Left colon (tissue), 2 donors: ENCODE measurements at places on chromosomes 11 and 22. TPM values are rescaled to one million over a fixed set of nuclear protein-coding genes. Genes with fewer than 3 reads are reported as not detected.

- no peak for DNase-seq
Observed at GRCh38 chr11:134915212-134915611, 503.2 kb upstream of the B3GAT1 start.

DNA sequence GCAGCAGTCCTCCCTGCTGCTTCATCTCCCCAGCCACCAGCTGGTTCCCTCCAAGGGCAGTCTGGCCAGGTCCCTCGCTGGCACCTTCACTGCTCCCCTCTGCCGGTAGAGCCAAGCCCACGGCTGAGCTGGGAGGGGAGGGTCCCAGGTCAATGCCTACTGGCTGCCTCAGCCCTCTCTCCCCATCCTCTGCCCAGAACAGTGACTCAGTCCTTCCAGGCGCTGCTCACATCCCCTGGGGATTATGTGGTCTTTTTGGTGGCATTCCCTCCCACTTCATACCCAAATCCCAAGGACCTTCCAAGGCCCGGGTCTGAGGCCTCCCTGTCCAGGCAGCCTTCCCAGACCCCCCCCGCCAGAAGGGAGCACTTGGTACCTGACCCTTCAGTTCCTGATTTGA is 44.9 kb downstream of the WNT7B start:
- no peak for DNase-seq

GRCh38 chr11:21410513-21410912 is 741.1 kb downstream of the NELL1 start:
- DNase-seq = no peak

GRCh38 chr11:67027943-67028542 is 5.1 kb downstream of the SYT12 start:
- DNase-seq = no peak

GRCh38 chr11:41403458-41403857 is 56.0 kb downstream of the LRRC4C start:
- no peak for DNase-seq

- peak; percentile 78 for DNase-seq
Observed at GRCh38 chr11:31958076-31958735, 132.7 kb upstream of the RCN1 start.

DNA sequence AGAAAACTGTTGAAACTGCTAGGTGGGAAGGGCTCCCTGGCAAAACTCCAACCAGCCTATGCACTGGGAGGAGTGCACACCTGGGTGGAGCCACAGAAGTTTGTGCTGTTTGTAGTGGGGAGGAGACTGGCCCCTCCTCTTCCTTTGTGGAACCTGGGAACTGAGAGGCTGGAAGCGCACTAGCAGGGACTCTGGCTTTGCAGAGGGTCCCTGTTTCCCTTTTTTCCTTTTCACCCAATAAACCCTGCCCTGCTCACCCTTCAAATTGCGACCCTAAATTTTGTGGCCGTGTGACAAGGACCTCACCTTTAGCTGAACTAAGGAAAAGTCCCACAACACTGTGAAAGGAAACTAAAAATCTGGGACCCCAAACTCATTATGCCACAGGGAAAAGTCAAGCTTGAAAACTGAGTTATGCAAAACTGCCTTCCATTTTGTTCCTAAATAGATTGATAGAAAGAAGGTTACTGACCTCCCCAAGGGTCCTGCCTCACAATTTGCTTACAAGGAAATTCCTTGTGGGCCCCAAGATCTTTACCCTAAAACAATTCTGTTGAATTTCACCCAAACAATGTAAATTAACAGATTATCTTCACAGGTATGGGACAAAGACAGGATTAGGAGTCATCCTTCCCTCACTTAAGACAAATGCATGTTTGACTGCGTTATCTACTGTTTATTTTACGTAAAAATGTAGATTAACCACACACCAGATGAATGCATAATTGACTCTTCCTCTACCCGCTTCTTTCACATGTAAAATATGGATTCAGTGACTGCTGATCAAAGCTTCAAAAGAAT is 81.0 kb downstream of the SLC36A4 start:
- peak; percentile 88 for DNase-seq

DNA sequence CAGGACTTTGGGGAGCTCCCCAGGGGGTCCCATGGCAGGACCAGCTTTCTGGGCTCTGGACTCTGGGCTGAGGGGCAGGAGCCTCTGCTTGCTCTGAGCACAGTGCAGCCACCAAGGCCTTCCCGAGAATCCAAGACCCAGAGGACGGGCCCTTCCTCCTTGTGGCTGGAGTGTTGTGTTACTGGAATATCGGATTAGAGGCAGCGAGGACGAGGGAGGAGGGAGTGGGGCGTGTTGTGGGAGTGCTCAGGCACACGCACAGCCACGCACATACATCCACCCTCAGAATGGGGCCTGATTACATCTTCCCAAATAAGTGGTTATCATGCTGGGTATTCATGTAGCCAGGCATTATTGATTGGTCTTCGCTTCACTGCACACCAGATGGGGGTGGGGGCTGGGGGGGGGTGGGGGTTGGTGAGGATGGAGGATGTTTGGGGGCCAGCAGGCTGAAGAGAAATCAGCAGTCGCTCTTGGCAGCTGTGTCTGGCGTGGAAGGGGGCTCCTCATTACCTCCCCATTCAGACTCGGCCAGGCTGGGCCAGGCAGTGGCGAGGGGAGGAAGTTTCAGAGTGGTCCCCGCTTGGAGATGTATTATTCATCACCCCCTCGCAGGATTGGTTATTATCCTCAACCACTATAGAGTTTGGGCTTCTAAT is 120.9 kb downstream of the ST3GAL4 start:
- no peak for DNase-seq

- DNase-seq = no peak
Observed at GRCh38 chr11:74634537-74634936, 42.2 kb downstream of the POLD3 start.

- no peak for DNase-seq
Observed at GRCh38 chr22:47564651-47565434, 802.4 kb downstream of the TBC1D22A start.

GRCh38 chr11:62017878-62018655 is 50.6 kb upstream of the FTH1 start:
- DNase-seq = no peak

DNA sequence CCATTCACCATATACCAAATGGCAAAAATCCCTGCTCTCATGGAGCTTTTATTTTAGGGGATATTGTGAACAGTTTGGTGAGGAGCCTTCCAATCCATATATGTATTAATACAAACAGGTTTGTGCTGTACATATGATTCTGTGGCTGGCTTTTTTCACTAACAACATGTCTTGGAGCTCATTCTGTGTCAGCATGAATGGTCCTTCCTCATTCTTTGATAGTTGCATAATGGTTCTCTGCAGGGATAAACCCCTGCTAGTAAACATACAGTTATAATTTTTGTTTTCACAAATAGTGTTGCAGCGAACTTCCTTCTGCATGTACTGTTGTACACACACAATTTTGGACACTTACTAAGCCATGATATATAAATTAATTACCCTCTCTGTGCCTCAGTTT is 8.3 kb downstream of the PRR5L start:
- no peak for DNase-seq

DNA sequence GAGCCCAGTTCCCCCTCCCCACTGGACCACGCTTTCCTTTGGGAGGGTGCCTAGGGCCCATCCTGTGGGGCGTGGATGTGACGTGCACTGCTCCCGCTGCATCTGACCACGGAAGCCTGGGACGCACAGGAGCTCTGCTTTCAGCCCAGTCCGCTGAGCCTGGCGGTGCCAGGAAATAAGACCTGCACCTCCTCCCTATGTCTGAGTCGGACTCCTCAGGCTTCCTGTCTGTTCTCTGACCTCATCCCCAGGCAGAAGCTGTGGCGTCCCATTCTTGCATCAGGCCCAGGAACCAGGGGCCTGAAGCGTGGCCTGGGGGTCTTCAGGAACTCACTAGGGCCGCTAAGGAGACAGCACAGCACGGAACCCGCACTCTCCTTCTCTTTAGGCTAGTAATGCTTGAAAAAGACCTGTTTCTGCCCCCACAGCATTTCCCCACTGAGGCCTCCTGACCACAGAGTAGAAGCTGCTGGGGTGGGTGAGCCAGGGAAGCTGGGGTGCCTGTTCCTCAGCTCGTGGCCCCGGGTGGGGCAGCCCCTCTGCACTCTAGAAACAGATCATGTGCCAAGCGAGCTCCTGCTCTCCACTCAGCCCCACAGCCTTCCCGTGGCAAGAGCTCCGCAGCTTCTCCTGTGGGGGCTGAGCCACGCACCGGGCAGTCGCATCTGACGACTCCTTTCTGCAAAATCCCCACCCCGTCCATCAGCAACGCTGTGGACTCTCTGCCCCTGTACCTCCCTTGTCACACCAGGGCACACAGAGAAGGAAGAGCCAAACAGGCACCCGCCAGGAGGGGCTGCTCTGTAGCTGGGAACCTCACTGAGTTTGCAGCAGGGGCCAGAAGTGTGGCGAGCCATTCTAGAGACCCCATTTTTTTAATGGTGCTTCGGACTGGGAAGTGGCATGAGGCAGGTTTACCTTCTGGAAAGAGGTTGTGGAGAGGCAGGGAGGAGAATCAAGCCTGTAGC is 22.6 kb downstream of the MOV10L1 start:
- no peak for DNase-seq

DNA sequence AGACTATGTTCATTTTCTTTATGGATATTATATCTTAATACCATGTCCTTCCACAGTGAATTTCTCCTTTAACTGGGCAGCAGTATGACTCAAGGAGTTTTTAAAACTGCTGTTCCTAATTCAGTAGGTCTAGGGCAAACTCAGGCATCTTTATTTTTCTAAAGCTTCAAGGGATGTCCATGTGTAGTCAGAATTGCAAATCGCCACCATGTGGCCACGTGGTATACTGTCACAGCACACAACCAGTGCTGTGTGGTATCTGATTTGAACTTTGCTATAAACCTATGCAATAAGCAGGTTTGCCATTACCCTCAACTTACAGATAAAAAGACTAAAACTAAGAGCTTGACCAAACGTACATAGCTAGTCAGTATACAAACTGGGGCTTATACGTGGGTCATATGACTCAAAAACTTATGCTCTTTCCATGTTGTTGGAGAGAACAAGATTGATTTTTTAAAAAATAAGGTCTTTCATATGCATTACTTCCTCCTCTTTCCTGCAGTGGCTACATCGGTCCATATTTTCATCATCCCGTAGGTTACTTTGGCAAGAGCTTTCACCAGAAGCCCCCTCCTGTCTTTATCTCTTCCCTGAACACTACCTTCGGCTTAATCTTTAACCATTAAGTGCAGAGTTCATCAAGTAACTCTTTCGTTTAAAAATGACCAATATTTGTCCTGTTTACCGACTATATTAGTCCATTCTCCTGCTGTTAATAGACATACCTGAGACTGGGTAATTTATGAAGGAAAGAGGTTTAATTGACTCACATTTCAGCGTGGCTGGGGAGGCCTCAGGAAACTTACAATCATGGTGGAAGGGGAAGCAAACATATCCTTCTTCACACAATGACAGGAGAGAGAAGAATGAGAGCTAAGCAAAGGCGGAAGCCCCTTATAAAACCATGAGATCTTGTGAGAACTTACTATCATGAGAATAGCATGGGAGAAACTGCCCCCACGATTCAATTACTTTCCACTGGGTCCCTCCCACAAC is 8.0 kb upstream of the HTATIP2 start:
- DNase-seq = peak; percentile 33

DNA sequence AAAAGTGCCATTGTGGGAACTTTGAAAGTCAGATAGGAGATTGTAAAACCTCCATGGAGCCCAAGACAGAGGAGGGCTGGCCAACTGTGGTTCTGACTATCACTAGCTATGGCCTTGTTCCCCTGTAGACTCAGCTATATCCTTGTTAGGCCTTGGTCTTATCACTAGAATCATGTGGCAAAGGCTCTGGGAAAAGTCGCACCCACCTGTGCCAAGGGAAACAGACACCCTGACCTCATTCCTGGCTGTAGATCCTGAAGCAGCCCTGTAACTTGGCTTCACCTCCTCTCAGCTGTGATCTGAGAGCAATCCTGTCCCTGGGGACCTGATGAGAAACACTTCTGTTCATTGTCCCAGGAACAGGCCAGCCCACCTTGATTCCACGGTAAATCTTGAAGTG is 566.2 kb downstream of the TMEM135 start:
- no peak for DNase-seq

DNA sequence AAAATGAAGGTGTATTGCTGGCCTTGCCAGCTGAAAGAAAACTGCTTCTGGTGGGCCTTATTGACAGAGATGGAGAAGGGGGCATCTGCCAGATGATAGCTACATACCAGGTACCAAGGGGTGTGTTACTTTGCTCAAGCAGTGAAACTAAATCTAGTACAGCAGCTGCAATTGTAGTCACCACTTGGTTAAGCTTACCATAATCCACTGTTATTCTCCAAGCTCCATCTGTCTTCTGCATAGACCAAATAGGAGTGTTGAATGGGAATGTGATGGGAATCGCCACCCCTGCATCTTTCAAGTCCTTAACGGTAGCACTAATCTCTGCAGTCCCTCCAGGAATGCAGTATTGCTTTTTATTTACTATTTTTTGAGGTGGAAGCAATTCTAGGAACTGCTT is 45.8 kb upstream of the LIN7C start:
- no peak for DNase-seq

DNA sequence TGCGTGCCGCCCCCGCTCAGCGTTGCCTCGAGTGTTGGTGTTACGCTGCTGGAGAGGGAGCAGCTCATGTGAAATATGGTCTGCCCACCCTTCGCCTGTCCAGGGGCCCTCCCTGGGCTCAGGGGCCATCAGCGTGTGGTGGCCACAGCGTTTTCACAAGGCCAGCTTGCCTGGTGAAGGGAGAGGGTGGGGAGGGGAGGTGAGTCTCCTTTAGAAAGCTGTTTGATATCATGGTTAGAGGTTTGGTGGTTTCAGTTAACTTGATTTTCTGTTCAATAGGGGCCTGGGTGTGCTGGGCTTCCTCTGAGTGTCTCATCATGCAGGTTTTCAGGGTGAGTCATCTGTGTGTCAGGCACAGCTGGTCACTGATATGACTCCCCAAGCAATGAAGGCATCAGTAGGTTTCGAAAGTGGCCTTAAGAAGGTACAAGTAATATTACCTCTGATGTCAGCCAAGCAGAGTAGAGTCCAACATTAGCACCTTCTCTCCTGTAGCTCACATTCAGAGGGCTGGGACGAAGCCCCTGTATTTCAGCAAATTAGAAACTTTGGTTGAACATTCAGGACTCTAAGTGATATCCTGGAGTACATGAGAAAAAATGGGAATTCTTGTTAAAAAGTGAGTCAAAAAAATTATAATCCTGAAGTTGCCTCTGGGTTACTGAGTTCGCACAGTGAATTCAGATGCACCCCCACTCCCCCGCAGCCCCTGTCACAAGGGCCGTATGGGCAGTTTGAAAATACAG is 172.5 kb downstream of the TBC1D22A start:
- no peak for DNase-seq

- no peak for DNase-seq
Observed at GRCh38 chr11:120899720-120900119, 124.2 kb upstream of the TBCEL start.

GRCh38 chr11:36729825-36730224 is 131.8 kb upstream of the RAG2 start:
- no peak for DNase-seq

GRCh38 chr11:67278939-67279588 is 10.0 kb upstream of the ANKRD13D start:
- DNase-seq = no peak

- DNase-seq = no peak
Observed at GRCh38 chr22:40965936-40966725, 15.0 kb downstream of the RBX1 start.

Gene TSGA10IP
- total RNA-seq = not detected

Gene LGR4
- 120 TPM for total RNA-seq

Gene ACTN3
- total RNA-seq = not detected

Gene PYGM
- 0.67 TPM for total RNA-seq

Gene OR4D5
- 0.81 TPM for total RNA-seq

Gene RASD2
- 12.9 TPM for total RNA-seq

Gene GAL3ST1
- total RNA-seq = 17.4 TPM
